ENCODE measurements at places on chromosomes 6 and 20. TPM values are rescaled to one million over a fixed set of nuclear protein-coding genes. Genes with fewer than 3 reads are reported as not detected.

POPDC3 gene
- total RNA-seq: not detected

CRISP3 gene
- not detected for total RNA-seq

LHFPL5 gene
- not detected for total RNA-seq

GNRH2 gene
- 0.99 TPM for total RNA-seq

LRRC73 gene
- 0.17 TPM for total RNA-seq

DACT2 gene
- total RNA-seq: not detected

AKAP12 gene
- 1.4 TPM for total RNA-seq

RRBP1 gene
- 29.7 TPM for total RNA-seq

GPLD1 gene
- 0.48 TPM for total RNA-seq

GTF3C6 gene
- total RNA-seq: 139 TPM

SLC2A10 gene
- total RNA-seq: not detected

NHLRC1 gene
- total RNA-seq: 0.23 TPM

ADGRB3 gene
- total RNA-seq: not detected

C20orf204 gene
- total RNA-seq: 2.1 TPM

ZNF311 gene
- 0.61 TPM for total RNA-seq

ADGRG6 gene
- total RNA-seq: 0.67 TPM

ZFAND3 gene
- 29.3 TPM for total RNA-seq

CRYBG1 gene
- total RNA-seq: 31.8 TPM

ZNF451 gene
- total RNA-seq: 48.7 TPM

GINS1 gene
- 35.2 TPM for total RNA-seq

ZMYND8 gene
- 29.1 TPM for total RNA-seq

GSTA2 gene
- not detected for total RNA-seq

TREM1 gene
- not detected for total RNA-seq

CRIP3 gene
- 1.2 TPM for total RNA-seq

LINC00237 gene
- total RNA-seq: not detected

FLRT3 gene
- total RNA-seq: not detected

KHDC1L gene
- 0.31 TPM for total RNA-seq

HTR1B gene
- not detected for total RNA-seq

GJA10 gene
- total RNA-seq: not detected

NCOA6 gene
- total RNA-seq: 19.4 TPM

RAB44 gene
- not detected for total RNA-seq

THBS2 gene
- total RNA-seq: not detected

HLA-DPA1 gene
- total RNA-seq: 46.9 TPM

Measured in activated CD8-positive, alpha-beta memory T cell treated with anti-CD3 and anti-CD28 coated beads for 36 hours (primary cell).